Stimulated activated CD4-positive, alpha-beta T cell treated with anti-CD3 and anti-CD28 coated beads, Interleukin-12 subunit alpha, Interleukin-12 subunit beta, amount 100 ng/mL, for 4 hours (primary cell): ENCODE measurements at places on chromosomes 16 and 17.

- DNase-seq = peak; percentile 29
Measured at GRCh38 chr17:50150354-50151040, at the start of gene PPP1R9B. PPP1R9B (minus strand) TSS chr17:50150677; CDS start chr17:50150513, 164 bp downstream.

- DNase-seq = no peak
Measured at GRCh38 chr16:79621027-79621426, 20.5 kb upstream of the MAF start.

GRCh38 chr17:52383493-52384100, 225.1 kb upstream of the CA10 start:
- no peak for DNase-seq

GRCh38 chr17:12958786-12959185, 59.0 kb downstream of the ELAC2 start:
- DNase-seq = no peak

- no peak for DNase-seq
Measured at GRCh38 chr17:798246-798645, 16.1 kb downstream of the MRM3 start.

GRCh38 chr17:45172232-45172540, 10.5 kb downstream of the HEXIM2 start:
- DNase-seq = no peak

DNA sequence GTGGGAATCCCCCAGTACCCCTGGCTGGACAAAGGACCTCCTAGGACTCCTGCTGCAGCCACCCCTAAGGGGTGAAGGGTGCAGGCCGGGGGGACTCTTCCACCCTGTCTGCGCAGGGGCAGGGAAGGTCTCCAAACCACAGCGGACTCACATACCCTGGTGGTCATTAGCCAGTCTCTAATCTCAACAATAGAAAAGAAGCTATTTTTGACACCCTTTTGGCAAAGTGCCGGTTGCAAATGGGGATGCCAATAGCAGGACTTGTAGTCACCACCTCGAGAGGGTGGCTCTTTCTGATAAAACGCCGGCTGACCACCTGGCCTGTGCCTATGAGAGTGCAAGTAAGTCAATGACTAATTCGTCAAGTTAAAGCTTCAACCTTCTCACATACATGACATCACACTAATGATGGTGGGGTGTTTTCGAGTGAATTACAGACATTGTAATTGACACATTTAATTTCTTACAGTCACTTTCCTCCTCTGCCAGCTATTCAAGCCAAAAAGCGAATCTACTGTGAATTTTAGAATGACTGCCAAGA, 23.1 kb upstream of the DNAH17 start:
- DNase-seq = no peak

DNA sequence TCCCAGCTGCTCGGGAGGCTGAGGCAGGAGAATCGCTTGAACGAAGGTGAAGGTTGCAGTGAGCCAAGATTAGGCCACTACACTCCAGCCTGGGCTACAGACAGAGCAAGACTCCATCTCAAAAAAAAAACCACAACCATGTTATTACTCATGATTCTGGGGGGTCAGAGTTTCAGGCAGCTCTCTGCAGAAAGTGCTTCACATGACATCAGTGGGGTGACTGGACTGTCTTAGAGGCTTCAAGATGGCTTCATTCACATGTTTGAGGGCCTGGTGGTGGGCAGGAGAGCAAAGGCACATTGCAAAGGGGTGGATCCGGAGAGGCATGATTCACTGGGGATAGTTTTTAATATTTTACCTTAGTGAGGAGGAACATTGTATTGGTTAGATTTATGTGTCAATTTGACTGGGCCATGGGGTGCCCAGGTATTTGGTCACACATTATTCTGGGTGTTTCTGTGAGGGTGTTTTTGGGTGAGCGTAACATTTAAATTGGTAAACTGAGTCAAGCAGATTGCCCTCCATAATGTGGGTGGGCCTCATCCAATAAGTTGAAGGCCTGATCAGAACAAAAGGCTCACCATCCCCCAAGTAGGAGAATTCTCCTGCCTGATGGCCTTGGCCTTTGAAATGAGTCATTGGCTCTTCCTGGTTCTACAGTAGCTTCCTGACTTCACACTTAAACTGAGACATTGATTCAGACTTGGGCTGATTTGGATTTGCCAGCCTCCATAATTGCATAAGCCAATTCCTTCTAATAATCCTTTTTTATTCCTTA, 109.8 kb downstream of the GOSR1 start:
- no peak for DNase-seq

DNA sequence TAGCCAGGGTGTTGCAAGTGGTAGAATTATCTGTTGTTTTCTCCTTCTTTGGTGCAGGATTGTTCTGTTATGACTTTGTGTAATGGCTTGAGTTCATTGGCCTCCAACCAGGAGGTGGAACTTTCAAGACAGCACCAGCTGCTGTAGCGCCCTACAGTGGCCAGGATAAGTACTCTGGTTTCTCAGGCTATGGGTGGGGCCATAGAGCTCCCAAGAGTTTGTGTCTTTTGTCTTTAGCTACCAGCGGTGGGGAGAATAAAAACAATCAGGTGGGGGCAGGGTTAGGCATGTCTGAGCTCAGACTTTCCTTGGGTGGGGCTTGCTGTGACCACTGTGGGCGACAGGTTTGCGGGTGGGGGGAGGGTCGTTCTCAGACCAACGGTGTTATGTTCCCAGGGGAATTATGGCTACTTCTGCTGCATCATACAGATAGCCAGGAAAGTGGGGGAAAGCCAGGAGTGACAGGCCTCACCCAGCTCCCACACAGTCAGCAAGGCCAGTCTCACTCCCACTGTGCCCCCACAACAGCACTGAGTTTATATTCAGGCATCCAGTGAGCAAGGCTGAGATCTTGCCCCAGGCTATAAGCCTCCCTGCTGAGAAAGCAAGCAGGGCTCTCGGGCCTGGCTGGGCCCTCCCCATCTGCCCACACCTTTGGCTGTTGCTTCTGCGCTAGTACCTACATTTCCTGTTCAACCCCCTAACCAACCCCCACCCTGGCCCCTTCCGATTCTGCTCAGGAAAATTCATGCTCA, 15.4 kb downstream of the ABCA10 start:
- DNase-seq = no peak

- no peak for DNase-seq
Measured at GRCh38 chr17:63841350-63842172, 924 bp downstream of the SMARCD2 start.

DNA sequence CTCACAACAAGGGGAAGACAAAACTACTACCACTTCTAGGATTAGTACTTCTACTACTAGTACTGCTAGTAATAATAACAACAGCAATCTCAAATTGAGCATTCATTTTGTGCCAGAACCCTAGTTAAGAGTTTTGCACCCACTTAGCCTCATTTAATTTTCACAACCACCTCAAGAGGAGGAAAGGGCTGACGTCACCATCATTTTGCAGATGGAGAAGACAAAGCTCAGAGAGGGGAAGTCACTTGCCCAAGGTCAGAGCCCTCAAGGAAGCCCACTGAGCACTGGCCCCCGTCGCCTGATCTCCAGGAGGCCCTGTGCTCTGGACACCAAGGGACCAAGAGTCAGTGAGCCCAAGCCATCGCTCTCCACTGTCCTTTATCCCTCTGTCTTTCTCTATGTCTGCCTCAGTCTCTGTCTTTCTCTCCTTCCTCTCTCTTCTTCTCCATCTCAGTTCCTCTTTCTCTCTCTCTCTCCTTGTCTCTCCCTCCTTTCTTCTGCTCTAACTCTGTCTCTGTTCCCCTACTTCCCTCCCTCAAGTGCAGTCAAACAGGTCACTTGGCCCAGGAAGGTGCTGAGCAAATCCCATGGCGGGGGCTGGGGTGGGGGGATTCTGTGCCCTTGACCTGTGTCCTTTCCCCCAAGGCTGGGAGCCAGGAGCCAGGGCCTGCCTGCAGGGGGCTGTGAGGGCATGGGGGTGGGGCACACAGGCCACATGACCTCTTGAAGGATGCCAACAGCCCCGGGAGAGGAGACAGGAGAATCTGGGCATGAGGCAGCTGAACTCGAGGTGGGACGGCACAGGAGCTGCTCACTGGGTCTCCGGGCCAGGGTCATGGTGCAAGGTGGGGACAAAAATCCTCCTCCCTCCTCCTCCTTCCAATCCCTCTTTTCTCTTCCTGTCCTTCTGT, 11.2 kb upstream of the NGFR start:
- DNase-seq = no peak

- DNase-seq = no peak
Measured at GRCh38 chr17:35548208-35548810, 10.8 kb upstream of the SLFN12L start.

DNA sequence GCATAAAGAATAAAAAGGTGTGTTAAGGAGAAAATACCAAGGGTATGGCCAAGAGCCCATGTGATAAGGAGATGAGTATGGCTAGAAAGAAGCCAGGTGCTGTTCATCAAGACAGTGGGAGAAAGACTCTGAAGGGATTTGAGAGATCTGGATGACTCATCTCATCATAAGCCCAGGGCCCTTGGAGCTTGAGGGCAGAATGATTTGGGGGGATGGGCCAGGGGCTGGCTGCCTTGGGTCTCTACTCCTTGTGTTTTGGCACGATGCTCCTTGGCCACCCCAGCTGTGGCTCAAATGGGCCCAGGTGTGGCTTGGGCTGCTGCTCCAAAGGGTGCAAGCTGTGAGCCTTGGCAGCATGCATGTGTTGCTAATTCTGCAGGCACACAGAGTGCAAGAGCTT, 14.5 kb upstream of the TNFRSF13B start:
- DNase-seq = no peak

GRCh38 chr17:27367121-27367981, 73.4 kb downstream of the WSB1 start:
- DNase-seq = no peak

GRCh38 chr17:47862621-47863440, 11.9 kb upstream of the SP6 start:
- no peak for DNase-seq

GRCh38 chr16:252366-253337, 18.0 kb downstream of the FAM234A start:
- peak; percentile 15 for DNase-seq

DNA sequence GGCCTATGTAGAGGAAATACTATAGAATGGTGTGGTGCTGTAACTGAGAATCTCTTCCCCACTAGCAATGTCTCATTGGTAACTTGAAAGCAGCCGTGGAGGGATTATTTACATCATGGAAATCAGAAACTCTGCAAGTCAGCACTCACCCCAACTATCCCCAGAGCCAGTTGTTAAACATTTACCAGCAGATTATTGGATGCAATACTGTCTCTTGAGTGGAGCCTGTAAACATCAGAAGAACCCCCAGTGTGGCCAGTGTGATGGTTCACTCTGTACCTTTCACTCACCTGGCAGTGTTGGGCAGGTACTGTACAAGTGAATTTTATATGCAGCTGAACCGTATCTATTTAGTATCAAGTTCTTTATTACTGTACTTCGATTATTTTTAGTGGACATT, 299.8 kb upstream of the SALL1 start:
- DNase-seq = no peak

- DNase-seq = no peak
Measured at GRCh38 chr16:47905771-47906170, 250.0 kb downstream of the ABCC12 start.

DNA sequence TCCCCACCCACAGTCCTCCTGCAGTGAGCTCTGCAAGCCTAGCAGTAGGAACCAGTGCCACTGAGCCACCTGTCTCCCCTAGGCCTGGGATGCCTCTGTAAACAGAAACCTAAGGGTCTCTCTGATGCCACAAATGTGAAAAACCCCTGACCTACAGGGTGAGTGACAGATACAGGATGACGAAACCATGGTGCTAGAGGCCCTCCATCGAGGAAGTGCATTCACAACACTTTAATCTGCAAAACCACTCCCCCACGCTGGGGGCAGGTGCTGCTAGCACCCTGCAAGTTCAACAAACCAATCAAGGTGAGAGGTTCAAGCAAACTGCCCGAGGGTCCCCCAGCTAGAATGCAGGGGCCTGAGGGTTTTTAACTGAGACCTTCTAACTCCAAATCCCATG, 59.5 kb downstream of the CDYL2 start:
- no peak for DNase-seq

DNA sequence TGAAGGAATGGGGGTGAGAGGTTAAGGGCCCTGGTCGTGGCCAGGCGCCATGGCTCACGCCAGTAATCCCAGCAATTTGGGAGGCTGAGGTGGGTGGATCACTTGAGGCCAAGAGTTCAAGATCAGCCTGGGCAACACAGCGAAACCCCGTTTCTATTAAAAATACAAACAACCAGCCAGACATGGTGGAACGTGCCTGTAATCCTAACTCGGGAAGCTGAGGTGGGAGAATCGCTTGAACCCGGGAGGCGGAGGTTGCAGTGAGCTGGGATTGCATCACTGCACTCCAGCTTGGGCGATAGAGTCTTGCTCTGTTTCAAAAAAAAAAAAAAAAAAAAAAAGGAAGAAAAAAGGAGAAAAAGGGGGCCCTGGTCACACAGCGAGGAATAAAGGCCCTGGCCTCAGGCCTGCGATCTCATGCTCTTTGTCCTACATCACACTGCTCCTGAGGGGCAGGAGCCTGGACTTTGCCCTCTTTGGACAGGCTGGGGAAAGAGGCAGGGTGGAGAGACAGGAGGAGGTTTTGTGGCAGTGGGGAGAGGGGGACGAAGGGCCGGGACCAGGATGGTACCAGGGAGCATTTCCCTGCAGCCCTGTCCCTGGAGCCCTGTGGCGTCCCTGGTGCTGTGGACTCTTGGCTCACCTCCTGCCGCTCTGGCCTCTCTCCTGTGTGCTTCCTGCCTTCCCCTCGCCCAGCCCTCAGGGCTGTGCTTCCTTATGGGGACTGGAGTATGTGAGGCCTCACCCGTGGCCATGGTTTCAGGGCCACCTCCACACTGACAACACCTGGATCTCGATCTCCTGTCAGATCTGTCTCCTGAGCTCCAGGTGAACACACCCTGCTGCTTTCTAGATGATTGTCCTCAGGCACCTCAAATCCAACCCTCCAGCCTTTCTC, 19.7 kb upstream of the SLC25A19 start:
- no peak for DNase-seq

DNA sequence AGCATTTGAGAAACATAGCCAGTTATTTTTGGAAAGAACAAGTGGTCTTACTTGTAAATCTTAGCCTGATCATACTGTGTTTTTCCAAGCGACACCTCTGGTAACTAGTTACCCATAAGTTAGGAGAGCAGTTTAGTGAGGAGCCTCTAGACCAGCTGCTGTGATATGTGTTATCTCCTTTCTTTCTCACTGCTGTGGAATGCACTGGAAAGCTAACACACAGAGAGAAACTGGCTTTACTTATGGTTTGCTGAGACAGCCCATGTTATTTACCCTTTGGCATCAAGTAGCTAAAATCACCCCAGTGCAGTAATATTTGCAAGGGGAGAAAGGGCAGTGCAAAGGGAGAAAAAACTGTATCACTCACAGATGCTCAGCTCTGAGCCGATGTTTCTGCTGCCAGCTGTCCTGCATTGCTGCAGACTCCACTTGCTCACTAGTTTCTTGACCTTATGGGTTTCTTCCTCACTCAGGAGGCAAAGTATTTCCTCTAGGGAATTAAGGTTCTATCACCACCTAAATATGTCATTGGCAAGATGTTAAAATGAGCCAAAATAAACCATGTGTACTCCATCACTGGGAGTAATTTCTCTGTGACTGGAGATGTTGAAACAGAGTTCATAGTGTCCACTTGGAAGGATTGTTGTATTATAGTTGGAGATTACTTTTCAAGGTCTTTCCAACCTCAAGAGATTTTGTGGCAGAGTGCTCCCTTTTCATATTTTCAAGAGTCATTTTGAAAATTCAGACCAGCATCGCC, 2.3 kb downstream of the RBFOX1 start:
- DNase-seq = no peak

- DNase-seq = no peak
Measured at GRCh38 chr16:89949121-89949742, 677 bp downstream of the DEF8 start.

GRCh38 chr16:2531371-2531695, at the start of gene CEMP1:
CEMP1 (minus strand) TSS chr16:2531408; CDS start chr16:2531073, 335 bp downstream.
- no peak for DNase-seq

GRCh38 chr17:20206068-20206467, 196.9 kb downstream of the SPECC1 start:
- DNase-seq = peak; percentile 3
